Small intestine (tissue), 16 donors: ENCODE measurements at places on chromosomes 7 and 10. TPM values are rescaled to one million over a fixed set of nuclear protein-coding genes. Genes with fewer than 3 reads are reported as not detected.

PIP gene
- not detected for polyA plus RNA-seq

TAS2R3 gene
- 0.10 TPM for polyA plus RNA-seq

RELN gene
- not detected for polyA plus RNA-seq

CCL24 gene
- polyA plus RNA-seq = 34.9 TPM

GRCh38 chr7:8210845-8211724, 50.9 kb downstream of the ICA1 start:
- H3K36me3 ChIP-seq = no peaks in the 10 kb centered on the region
- DNase-seq = no peak
- H3K27me3 ChIP-seq = no peaks in the 10 kb centered on the region
- H3K4me3 ChIP-seq = no peak overlapping the region

GRCh38 chr10:101214446-101215396, 14.5 kb downstream of the LBX1 start:
- H3K4me3 ChIP-seq = no peak overlapping the region
- H3K27ac ChIP-seq = no peak overlapping the region
- H3K27me3 ChIP-seq = peaks cover 96% of the 10 kb centered on the region

IFIT1B gene
- not detected for polyA plus RNA-seq

NEUROG3 gene
- 4.1 TPM for polyA plus RNA-seq

LOXL4 gene
- polyA plus RNA-seq = 0.27 TPM

GRCh38 chr7:158655507-158655906, 49.1 kb downstream of the NCAPG2 start:
- H3K4me1 ChIP-seq = no peaks in the 10 kb centered on the region
- no peak overlapping the region for H3K4me3 ChIP-seq
- no peak overlapping the region for H3K27ac ChIP-seq
- peaks cover 2% of the 10 kb centered on the region for H3K36me3 ChIP-seq
- H3K27me3 ChIP-seq = no peaks in the 10 kb centered on the region

- no peaks in the 10 kb centered on the region for H3K4me1 ChIP-seq
- no peaks in the 10 kb centered on the region for H3K27me3 ChIP-seq
- no peaks in the 10 kb centered on the region for H3K36me3 ChIP-seq
- no peak for DNase-seq
- no peak overlapping the region for H3K27ac ChIP-seq
- H3K4me3 ChIP-seq = no peak overlapping the region
These were observed 11.5 kb downstream of the OR6B1 start for GRCh38 chr7:144011458-144012230.

DNA sequence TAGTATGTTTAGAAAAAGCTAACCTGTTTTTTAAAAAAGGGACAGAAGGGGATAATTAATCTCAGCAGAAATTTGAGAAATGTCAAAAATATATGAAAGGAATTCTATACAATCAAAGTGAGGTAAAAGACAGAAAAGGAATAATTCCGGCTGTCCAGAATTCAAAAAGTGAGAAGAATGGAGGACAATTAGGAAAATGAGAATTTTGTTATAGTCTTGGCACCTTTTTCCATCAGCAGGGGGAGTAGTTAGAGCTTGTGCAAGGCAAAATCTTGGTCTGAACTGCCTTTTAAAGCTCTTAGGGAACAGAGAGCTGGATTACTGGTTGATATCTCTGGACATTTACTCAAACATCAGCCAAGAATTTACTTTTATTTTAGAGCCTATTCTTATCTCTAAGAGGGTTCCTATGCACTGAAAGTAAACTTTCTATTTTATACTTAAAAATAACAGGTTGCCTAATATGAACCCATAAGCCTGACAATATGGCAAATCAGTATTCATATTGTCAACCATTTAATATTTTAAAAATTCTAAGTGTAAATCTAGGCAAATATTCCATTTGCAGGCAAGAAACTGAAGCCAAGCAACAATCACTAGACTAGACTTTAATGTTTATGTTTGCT, 185.6 kb downstream of the ANK3 start:
- H3K27me3 ChIP-seq = no peaks in the 10 kb centered on the region
- peaks cover 6% of the 10 kb centered on the region for H3K36me3 ChIP-seq
- no peak overlapping the region for H3K27ac ChIP-seq
- no peak overlapping the region for H3K4me3 ChIP-seq
- H3K4me1 ChIP-seq = no peaks in the 10 kb centered on the region

GRCh38 chr10:116082206-116082605, 190.8 kb downstream of the GFRA1 start:
- H3K27ac ChIP-seq = no peak overlapping the region
- DNase-seq = no peak
- H3K27me3 ChIP-seq = no peaks in the 10 kb centered on the region
- H3K4me3 ChIP-seq = no peak overlapping the region

DNA sequence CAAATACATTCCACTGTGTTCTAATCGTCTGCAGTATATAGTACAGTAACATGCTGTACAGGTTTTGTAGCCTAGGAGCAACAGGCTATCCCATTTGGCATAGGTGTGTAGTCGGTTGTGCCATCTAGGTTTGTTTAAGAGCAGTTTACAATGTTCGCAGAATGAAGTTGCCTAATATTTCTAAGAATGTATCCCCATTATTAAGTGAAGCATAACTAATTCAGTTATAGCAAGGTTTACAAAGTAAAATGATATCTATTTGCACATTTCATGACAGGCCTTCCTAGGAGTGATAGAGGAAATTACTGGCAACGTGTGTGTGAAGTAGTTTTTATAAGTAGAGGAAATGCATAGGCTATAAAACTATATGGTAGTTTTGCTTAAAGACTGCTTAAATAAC, 4.0 kb downstream of the CREM start:
- H3K27me3 ChIP-seq = no peaks in the 10 kb centered on the region
- no peak overlapping the region for H3K4me3 ChIP-seq
- H3K27ac ChIP-seq = peak overlapping the region; percentile 3
- no peaks in the 10 kb centered on the region for H3K36me3 ChIP-seq
- no peaks in the 10 kb centered on the region for H3K4me1 ChIP-seq
- DNase-seq = no peak

DNA sequence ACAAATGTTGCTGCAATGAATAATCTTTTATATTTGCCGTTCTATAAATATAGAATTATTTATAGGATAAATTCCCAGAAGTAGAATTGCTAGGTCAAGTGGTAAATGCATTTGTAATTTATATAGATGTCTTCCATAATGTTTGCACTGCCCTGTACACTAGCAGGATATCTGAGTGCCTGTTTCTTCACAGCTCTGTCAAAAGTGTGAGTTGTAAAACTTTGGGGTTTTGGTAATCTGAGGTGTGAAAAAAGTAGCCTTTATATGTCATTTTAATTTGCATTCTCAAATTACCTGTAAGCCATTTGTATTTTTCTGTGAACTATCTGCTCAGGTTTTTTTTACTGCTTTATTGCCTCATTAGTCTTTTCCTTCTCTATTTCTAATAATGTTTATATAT, 271.2 kb downstream of the NEBL start:
- H3K36me3 ChIP-seq = no peaks in the 10 kb centered on the region
- H3K4me3 ChIP-seq = no peak overlapping the region
- no peaks in the 10 kb centered on the region for H3K4me1 ChIP-seq
- no peak overlapping the region for H3K27ac ChIP-seq
